Stimulated activated CD8-positive, alpha-beta memory T cell treated with anti-CD3 and anti-CD28 coated beads, Interleukin-4, amount 100 ng/mL, for 1 hour (primary cell): ENCODE measurements at places on chromosomes 7 and 10.

DNA sequence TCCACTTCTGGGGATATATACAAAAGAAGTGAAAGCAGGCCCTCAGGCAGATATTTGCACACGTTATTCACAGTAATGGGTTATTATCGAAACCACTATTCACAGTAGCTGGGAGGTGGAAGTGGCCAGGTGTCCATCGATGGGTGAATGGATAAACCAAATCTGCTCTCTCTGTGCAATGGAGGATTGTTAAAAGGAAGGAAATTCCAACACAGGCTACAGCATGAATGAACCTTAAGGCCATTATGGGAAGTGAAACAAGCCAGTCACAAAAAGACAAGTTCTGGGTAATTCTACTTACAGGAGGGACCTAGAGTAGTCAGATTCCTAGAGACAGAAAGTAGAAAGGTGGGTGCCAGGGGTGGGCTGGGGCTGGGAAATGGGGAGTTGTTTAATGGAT lies 48.5 kb upstream of the BHLHA15 start:
- DNase-seq: no peak

DNA sequence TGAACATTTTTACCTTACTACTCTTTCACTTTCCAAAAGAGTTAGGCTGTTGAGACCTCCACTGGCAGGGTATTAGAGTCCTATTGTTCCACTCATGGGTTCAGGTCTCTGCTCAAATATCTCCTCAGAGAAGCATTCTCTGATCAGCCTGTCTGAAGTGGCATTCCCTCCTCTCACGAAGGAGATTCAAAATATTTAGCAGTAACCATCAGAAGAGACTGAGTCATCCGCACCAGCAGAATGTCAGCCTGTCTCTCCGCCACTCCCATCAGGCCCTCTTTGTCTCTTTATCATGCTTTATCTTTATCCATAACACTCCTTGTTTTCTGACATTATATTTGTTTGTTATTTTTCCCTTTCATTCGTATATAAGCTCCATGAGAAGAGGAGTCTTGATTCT lies 79.1 kb downstream of the AASS start:
- no peak for DNase-seq

DNA sequence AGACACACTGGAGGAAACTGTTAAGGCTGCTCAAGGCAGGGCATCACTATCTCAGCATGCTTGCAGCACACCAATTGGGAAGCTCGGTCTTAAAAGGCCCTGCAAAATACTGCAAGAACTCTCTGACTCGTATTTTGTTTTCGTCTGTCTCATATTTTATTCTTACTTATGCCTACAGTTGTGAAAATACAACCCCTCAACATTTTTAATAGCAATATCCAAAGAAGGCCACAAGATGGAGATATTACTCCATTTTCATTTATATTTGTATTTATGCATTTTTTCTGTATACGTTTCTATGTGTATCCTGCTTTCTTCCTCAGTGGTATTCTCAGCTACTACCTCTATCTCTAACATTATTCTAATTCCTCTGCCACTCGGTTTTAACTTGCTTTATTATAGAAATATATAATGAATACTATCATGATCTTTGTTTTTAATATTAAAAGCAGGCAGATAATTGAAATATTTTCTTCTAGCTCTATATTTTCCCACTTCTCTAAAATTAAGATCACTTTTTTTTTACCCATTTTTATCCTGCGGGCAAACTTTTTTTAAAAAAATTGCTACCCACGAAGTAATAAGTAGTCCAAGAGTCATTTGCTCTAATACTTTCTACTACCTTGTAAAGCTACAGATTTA lies 10.0 kb downstream of the DNAJC1 start:
- DNase-seq: no peak

DNA sequence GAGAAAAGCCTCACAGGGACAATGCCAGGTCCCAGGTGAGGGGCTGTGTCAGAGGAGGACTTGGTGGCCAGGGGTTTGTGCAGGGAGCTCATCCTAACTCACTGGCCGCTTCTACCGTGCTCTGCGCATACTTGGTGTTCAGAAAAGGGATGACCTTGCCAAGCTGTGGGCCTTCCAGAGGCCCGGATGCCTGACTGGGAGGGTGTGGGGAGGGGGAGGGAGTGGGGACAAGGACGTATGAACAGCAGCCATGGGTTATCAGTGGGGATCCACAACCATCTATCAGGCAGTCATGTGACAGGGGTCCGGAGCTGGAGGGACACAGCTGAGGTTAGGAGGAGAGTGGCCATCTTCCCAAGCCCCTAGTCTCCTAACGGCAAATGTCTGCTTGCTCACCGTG lies 6.2 kb downstream of the SFXN4 start:
- no peak for DNase-seq

DNA sequence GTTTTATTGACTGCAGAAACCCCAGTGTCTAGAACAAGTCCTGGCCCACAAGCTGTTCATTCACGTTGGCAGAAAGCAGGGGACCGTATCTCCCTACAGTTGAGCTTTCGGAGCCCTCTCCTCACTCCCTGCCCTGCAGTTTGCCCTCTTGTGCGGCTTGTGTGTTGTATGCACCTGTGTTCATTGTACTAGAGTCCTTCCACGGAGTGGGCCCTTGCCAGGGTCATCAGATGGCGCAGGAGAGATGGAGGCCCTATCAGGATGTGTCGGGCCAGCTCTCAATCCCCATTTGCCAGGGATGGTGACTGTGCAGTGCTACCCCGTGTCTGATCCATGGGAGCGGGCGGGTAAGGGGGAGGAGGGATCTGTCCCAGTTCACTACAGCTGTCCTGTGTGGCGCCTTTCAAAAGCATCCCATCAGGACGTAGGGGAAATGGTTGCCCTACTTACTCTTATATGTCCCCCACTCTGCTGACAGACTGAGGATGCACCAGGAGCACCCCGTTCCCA lies 77.4 kb upstream of the PRR15 start:
- no peak for DNase-seq

DNA sequence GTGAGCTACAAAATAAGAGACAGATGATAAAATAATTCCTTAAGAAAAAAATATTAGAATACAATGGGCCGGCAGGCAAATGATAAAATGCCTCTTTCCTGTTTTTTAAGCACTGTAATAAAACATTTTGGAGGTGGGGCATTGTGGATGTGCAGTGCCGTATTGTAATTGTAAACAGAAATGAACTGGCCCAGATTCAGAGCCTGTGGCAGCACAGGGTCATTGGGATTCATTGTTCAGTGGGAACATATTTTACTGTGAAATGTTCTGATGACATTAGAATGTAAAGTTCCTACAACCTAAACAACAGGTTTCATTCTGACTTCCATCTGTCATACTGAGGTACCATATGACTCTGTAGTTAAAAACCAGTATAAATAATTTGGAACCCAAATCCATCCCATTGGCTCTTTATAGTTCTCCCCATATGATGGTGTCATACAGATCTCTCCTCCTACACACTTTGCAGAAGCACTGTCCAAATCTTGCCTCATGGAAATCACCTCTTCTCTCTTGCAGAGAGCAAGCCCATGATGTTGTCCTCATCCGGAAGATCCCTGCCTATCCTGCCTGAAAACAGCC lies 264.6 kb downstream of the WDR37 start:
- no peak for DNase-seq

GRCh38 chr7:34488766-34489165 lies 169.3 kb upstream of the NPSR1 start:
- DNase-seq: no peak

DNA sequence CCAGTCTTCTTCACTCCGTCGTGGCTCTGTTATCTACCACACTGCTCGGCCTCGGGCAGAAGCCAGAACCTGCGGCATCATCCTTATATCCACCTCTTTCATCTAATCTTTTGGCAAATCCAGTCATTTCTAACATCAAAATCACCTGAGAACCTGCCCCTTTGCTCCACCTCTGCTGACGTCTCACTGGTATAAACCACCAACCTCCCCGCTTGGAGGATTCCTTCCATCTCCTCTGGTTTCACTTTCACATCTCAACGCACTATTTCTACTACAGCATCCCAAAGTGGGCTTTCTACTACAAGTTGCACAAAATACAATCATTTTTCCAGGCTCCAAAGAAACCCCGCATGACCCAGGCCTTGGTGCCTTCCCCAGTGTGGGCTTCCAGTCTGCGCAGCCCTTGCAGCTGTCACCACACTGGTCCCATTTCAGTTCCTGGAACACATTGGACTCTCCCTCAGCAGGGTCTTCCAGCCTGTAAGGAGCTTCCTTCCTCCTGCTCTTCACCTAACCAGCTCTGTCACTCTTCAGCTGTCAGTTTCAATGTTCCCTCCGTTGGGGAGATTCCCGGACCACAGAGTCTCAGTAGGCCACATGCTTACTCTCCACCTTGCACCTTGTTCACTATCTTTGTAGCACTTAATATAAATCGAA lies 85.0 kb downstream of the PRKCQ start:
- no peak for DNase-seq

DNA sequence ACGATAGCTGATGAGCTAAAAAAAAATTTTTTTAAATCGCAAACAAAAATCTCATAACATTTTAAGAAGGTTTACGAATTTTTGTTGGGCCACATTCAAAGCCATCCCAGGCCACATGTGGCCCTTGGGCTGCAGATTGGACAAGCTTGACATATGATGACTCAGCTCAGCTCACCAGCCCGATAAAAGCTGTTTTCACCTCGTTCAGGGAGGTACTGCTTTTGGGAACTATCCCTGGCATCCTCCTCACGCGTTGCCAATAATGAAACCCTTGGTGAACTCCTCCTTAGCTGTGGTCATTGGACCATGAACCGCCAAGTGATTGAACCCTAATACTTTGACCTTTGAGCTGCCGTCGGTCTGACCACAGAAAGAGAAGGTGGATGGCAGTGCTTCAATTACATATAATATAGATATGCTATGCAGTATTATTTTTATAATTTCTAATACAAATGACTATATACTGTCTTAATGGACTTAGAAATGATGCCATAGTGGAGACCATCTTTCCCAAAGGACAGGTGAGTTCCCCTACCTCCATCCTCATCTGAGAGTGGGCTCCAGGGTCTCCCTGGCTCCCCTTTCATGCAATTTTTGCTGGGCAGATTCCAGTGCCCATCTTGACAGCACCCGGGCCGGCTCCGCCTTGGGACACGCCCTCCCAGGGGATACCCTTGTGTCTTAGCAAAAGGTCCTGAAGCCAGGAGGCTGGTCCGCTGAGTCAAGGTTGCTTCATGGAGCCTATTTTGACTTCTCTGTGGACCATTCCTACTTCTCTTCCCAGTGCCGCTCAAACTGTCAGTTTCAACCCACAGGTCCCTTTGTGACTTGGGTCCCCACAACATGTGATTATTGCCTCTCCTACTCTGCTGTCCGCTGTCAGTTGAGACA lies 707.2 kb downstream of the PARD3 start:
- DNase-seq: no peak

GRCh38 chr7:83248000-83248399 lies 85.3 kb upstream of the PCLO start:
- DNase-seq: no peak

GRCh38 chr7:2037808-2038522 lies 194.8 kb downstream of the MAD1L1 start:
- no peak for DNase-seq

DNA sequence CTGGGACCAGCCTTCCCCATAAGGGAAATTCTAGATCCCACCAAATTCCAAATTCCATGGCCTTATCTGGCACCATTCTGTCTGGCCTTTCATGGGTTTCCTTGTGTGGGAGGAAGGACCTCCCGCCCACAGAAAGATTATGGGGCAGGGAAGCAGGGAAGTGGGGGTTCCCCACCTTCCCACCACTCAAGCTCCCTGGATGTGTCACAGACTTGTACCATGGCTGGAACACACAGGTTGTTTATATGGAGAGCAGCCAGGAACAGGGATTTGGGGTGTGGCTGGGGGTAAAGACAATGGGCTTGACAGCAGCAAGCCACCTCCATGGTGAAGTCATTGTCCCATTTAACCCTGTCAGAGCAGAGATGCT lies 18.3 kb downstream of the UNC5B start:
- no peak for DNase-seq

DNA sequence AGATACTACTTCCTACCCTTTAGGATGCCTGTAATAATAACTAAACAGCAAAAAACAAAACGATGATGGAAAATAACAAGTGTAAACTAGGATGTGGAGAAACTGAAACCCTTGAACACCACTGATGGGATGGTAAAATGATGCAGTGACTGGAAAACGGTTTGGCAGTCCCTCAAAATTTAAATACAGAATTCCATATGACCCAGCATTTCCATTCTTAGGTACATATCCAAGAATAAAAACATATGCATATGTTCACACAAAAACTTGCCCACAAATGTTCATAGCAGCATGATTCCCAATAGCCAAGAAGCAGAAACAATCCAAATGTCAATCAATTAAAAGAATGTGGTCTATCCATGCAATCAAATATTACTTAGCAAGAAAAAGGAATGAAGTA lies 25.8 kb downstream of the SMURF1 start:
- no peak for DNase-seq

GRCh38 chr10:72834183-72834825 lies 59.2 kb upstream of the OIT3 start:
- DNase-seq: no peak

DNA sequence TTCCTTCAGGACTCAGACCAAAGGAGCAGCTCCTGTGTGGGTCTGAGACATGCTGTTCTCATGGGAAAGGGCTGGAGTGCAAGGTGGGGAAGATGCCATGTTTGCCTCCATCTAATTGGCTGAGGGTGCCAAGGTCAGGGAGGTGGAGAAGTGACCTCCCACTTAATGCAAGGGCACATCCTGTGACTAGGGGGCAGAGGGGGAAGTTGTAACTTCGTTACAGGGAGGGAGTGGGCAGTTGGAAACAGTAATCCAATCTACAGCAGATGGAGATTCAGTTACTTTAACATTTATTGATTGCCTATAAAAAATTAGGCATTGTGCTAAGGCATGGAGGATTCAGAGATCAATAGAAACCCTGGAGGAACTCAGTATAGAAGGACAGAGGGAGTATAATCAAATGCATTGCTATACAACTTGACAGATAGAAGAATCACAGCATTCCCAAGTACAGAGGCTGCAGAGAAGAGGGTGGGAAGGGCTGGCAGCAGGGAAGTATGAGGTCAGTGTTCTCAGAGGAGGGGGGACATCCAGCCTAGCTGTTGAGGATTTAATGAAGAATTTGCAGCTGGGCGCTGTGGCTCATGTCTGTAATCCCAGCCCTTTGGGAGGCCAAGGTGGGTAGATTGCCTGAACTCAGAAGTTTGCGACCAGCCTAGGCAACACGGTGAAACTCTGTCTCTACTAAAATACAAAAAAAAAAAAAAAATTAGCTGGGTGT lies 75.9 kb downstream of the CCNY start:
- DNase-seq: no peak

DNA sequence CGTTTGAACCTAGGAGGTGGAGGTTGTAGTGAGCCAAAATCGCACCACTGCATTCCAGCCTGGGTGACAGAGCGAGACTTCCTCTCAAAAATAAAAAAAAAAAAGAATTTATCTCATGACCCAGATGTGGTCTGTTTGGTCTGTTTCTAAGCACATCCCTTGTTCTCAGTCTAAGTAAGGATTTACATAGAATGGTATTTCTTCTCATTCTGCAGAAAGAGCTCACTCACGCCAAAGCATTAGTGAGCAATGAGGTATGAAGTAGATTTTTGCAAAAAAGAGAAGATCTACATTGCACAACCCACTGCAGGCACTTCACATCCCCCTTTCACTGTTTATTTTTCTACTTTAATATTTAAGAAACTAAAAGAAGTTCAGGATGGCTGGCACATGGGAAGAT lies 76.5 kb upstream of the FGL2 start:
- no peak for DNase-seq

GRCh38 chr7:2383543-2384274 lies 19.7 kb upstream of the CHST12 start:
- no peak for DNase-seq
